SW480 (cell line): ENCODE measurements at places on chromosomes 11 and 22.

DNA sequence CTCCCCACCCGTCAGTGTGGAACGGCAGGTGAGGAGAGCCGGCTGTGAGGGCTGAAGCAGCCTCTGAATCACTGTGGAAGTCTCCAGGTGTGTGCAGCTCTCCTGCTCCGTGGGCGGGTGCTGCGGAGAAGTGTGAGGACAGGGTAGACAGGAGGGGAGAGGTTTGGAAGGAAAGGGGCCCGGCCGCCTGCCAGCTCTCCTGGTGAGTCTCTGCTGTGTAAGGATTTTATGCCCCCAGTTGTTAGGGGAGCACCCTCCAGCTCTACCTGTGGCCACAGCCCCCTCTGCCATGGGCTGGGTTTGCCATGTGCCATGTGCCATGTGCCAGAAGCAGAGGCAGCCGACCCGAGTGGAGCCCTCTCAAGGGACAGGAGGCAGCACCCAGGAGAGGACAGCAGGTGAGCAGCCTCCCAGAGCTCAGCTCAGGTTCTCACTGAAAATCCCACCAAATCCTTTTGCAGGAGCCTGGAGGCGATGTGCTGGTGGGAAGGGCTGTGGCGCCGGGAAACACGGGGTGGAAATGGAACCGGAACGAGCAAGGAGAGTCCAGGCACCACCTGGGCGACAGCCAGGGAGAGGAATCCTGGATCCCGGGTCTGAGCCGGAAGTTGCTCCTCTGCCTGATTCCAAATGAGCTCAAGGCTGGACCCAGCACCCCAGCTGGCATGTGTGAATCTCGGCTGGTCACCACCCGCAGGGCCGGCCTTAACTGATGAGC lies 804.4 kb downstream of the BRD1 start:
- DNase-seq, result no peak

- no peak for DNase-seq
Observed at GRCh38 chr11:60018058-60018457, 1.1 kb downstream of the OOSP4B start.

GRCh38 chr11:77779935-77780334 lies 40.6 kb downstream of the RSF1 start:
- no peak for DNase-seq

DNA sequence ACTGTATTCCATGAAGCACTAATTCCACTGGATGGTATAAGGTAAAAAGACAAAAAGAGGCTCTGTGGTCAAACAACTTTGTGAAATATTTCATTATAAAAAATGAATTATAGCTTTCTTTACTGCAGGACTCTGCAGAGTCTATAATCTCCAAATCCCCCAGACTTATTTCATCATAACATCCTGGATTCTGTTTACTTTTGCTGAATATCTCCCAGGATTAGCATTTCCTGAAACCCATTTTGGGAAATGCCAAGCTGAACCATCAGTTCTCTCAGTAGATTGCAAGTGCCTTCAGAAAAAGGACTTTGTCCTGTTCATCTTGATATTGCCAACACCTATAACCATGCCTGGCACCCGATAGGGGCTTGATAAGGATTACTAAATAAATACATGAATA lies 7.9 kb downstream of the PAMR1 start:
- DNase-seq, result no peak

DNA sequence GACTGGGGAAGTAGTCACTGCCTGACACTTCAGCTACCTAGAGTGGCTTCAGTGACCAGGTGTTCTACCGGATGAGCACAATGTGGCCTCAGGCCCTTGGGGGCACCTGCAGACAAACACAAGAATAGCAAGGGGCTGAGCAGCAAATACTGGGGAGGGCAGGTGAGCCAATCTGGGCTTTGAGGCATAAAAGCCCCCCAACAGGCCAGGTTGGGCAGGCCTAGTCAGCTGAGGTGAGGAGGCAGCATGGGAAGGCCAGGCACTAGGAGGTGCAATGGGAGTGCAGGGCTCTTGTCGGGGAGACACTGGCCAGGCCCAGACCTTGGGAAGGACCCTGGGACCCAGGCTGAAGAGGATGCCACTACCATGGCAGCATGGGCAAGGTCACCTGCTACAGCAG lies 9.0 kb downstream of the UFD1 start:
- no peak for DNase-seq

- no peak for DNase-seq
Observed at GRCh38 chr22:41758231-41758630, 42.2 kb upstream of the CCDC134 start.

- DNase-seq, result no peak
Observed at GRCh38 chr11:130964058-130964792, 47.9 kb upstream of the SNX19 start.

- no peak for DNase-seq
Observed at GRCh38 chr11:37450613-37451012, 852.6 kb upstream of the RAG2 start.

- DNase-seq, result peak; percentile 16
Observed at GRCh38 chr11:129728581-129728980, 87.1 kb upstream of the TMEM45B start.

- DNase-seq, result peak; percentile 51
Observed at GRCh38 chr11:86811637-86812321, 11.4 kb downstream of the PRSS23 start.

GRCh38 chr22:36663561-36663960 lies 40.0 kb downstream of the CACNG2 start:
- DNase-seq, result no peak

DNA sequence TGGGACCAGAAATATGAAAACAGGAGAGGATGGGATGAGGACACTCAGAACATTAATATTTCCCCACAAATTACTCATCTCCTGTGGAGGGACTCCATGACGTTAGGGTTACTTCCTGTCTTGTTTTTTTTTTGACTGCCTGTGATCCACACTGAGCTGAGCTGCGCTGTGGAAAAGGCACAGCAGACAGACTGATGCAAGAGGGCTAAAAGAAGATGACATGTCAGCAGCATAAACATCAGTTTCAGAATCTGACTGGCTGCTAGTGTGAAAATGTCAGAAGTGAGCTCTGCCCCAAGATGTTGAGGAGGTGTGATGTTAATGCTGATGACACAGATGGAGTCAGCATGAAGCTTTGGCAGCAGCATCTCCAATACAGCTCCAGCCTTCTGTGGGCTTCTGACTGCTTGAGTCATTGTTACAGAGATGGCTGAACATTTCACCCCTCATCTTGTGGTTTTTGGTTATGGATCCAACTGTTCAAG lies 286.8 kb downstream of the BLID start:
- peak; percentile 33 for DNase-seq
